ENCODE measurements at places on chromosomes 13 and 19.
A peak's percentile ranks its signal among the peaks of the same experiment; 100 is the strongest.

DNA sequence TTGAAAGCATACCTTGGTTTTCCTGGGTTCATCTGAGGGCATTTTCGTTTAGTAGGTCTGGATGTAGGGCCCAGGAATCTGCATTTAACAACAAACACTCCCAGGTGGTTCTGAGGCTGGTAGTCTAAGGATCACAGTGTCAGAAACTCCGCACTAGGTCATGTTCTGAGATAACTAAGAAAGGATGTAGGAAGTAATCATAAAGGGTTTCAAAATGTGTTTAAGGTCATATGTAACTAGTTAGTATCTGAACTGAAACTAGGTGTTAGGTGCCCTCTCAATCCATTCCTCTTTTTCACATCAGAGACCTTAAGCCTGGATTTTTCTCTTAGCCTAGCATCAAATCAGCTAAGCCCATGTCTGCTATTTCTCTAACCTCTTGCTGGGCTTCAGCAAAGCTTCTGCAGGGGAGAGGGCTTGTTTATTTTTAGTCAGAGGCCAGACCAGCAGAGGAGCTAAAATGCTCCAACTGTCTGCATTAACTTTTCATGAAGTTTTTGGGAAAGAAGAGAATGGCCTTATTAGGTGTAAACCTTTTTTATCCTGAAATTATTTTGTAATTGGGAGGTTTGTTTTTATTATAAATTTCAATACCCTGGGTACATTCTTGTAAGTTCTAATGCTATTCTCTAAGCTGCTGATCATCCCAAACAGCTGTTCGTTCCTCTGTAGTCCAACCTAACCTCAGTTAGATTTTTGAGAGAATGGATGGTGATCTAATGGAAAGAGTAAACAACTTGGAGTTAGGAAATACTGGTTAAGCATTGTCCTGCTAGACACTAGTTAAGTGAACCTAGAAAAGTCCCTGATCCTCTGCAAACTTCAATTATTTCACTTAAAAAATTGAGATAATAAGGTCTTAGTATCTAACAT, 262.8 kb upstream of the RFC3 start:
- DNase-seq: no peak

GRCh38 chr19:46903458-46903857, 42.7 kb downstream of the ARHGAP35 start:
- DNase-seq: no peak

GRCh38 chr19:34336781-34337271, 28.2 kb upstream of the GPI start:
- peak; percentile 38 for DNase-seq

DNA sequence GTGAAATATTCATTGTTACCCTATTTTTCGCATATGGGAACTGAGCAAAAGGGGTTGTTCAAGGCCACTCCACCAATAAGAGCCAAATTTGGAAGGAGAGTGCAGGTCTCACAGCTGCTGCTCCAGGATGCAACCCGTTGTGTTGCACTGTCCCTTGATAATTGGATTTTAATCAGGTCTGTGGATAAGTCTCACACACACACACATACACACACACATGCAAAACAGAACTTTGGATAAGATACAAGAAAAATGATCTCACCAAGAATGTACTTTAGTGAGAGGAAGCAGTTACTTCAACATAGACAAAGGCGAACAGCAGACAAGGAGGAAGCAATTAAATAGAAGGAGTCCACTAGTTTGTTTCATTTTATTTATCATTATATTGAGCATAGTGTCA, 127.3 kb upstream of the EDNRB start:
- no peak for DNase-seq

- no peak for DNase-seq
Measured at GRCh38 chr13:67520886-67521285, 290.8 kb upstream of the PCDH9 start.

DNA sequence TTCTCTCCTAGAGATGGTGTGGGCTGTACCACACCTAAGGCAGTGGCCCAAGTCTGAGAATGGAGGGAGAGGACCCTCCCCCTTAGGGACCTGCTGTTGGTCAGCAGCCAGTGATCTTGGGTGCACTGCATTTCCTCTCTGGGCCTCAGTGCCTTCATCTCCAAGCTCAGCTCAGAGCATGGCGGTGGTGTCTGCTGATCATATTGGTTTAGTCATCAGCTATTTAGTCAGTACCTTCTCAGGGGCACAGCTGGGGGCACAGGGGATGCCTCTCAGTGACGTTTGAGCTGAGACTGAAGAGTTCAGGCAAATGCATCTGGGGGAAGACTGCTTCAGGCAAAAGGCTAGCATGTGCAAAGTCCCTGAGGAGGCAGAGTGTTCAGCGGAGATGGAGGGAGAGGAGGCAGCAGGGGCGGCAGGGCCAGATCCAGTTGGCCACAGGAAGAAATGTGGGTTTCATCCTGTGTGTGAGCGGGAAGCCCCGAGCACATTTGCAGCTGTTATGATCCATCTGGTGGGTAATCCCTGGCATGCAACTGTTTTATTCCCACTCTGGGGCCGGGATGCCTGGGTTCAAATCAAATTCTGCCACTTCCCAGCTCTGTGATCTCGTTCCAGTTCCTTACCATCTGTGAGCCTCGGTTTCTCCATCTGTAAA, 15.7 kb upstream of the PGLS start:
- no peak for DNase-seq

DNA sequence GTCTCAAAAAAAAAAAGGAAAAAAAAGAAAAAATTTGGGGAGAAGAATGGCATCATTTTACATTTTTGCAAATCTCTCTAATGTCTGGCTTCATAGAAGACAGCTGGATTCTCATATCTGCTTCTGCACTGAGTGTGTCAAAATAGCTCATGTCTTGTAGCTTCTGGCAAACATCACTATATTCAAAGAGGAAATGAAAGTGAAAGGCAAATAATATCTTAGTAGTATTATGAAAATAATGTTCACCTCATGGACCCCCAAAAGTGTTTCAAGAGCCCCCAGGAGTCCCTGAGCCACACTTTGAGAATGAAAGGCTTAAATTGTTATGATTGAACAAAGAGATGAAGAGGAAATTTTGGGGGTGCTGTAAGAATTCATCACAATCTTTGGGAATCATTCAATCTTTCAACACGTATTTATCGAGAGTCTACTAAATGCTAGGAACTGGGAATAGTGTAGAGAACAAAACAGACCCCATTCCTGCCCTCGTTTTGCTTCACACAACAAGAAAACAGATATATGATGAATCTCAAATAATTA, 1.2 kb upstream of the SLC6A16 start:
- no peak for DNase-seq

- DNase-seq: no peak
Measured at GRCh38 chr19:42928896-42929295, 8.1 kb downstream of the PSG7 start.

DNA sequence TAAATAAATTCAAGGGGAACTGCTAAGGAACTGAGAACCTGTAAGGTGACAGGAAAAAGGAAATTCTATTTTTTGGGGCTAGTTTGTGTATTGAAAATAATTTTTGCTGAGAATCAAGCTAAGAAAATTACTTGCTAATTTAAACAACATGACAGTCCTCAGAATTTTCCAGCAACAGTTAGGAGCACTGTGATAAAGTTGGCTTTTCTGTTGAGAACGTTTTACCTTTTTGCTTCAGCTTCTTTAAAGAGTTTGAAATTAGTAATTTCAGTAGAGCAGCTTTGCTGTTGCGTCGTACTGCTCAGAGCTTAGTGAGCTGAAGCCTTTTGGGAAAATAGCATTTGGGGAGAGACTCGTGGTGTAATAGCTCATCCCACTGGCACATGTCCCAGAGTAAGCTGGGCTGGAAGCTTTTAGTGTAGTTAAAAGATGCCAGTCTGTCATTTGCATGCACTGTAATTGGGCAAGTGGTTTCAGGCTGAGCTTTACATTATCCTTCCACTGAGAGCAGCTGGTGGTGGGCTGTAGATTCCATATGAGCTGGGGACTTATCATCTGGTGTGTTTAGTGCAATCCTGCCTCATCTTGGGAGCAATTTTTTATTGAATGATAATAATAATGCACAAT, 69.8 kb downstream of the LRCH1 start:
- DNase-seq: no peak

GRCh38 chr19:43465468-43466120, at the start of gene LYPD3:
Gene LYPD3, minus strand, starts transcription at chr19:43465608. Its CDS starts 37 bp downstream, at chr19:43465571.
- DNase-seq: no peak

- DNase-seq: no peak
Measured at GRCh38 chr13:89903115-89903514, 1444.4 kb upstream of the MIR17HG start.

- no peak for DNase-seq
Measured at GRCh38 chr13:21243045-21243897, 66.8 kb downstream of the MRPL57 start.

DNA sequence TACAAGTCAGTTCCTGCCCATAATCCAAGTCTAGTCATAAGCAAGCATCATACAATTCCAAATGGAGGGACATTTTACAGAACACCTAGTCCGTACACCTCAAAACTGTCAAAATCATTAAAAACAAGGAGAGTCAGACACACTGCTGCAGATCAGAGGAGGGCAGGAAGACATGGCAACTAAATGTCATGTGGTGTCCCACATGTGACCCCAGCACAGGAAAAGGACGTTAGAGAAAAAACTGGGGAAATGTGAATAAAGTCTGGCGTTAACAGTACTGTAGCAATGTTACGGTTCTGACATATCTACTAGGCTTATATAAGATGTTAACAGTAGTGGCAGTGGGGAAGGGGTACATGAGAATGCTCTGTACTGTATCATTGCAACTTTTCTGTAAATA, 2.3 kb downstream of the ZSCAN5A start:
- no peak for DNase-seq

DNA sequence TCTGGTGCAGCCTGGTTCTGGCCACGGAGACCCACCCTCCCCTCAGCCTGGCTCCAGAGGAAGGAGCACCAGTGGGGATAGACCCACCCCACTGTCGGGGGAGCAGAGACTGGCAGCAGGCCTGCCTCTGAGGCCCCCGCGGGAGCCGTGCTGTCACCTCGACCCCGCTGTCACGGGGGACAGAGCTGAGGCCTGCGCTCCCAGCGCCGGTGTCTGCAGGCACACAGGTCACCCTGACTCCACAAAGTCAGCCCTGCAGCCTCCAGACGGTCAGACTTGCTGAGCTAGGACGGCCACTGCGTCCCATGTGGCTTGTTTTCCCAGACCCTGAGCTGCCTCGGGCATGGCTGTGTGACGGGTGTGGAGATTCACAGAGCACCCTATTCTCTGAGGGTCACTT, 32.3 kb downstream of the GNG7 start:
- no peak for DNase-seq

DNA sequence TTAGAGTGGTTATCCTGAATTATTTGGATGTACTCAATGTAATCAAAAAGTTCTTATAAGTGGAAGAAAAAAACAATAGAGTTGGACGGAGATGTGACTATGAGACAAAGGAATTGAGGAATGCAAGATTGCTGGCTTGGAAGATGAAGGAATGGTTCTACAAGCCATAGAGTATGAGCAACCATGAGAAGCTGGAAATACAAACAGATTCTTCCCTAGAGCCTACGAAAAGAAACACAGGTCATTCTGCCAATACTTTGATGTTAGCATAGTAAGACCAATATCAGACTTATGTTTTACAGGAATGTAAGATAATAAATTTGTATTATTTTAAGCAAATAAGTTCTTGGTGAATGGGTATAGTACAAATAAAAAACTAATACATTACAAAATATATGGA, 249.2 kb downstream of the DIAPH3 start:
- DNase-seq: no peak

GRCh38 chr19:19207637-19208572, 3.9 kb upstream of the NCAN start:
- DNase-seq: no peak

DNA sequence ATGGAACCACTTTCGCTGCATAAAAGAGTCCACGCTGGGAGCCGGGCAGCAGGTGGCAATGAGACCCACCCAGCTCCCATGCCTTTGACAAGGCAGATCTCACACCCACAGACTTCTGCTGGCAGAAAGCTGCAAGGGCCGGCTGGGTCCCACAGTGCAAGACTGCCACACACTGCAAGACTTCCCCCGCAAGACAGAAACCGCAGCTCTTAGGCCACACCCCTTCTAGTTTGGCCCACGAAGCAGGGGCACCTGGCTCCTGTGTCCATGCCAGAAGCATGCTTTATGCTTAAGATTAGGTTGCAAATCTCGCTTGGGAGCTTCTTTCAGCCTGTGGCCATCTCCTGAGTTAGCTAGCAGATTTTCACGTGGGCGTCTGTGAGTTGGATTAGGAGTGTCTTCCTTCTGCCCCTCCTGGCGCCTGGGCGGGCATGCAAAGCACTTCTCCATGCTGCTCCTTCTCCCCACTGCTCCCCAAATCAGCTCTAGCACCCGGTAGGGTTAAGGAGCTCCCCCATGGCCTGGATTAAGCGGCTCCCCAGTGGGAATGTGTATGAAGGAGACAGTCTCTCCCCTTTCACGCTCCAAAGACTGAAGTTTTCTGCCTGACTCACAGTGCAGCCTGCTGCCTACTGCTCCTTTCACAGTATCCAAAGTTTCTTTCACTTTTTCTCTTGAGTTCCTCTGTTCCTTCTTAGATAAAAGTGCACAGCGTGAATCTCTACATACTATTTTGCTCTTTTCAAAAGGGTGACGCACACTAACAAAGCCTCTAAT, 17.7 kb downstream of the GPC6 start:
- DNase-seq: no peak

- no peak for DNase-seq
Measured at GRCh38 chr19:18310118-18310909, 12.6 kb downstream of the LSM4 start.

DNA sequence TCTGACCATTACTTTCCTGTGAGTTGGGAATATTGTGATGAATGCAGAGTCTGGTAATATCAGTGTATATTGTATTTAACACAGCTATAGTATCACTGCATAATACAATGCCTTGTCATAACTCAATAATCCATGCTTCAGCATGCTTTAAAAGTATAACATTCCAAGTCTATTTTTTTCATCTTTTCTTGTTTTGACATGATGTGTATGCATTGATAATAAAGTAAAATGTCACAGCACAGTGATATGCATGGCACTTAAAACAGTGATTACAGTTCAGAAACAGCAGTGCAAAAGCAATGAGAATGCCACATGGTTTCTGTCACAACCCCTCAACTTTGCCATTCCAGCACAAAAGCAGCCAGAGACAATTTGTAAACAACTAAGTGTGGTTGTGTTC, 17.8 kb downstream of the KATNAL1 start:
- no peak for DNase-seq

DNA sequence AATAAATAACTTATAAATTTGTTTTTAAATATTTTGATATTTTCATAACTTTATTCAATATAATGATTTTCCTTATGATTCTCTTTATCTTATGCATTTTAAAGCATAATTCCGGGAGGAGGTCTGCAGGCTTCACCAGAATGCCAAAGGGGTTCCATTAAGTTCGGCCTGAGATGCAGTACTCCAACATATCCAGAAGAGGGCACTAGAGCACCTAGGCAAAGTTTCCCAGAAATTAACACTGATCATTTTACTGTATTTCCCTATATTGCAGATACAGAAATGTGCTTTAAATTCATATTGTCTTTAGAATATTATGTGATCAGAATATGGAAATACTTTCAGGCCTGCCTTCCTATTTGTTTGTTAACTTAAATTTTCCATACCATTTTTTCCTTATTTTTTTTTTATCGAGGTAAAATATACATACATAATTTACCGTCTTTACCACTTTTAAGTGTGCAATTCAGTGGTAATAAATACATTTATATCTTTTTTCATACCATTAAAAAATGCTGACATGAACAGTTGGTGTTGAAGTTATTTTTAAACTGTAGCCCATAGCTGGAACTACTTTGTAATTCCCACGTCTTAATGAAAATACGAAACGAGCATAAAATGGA, 58.9 kb upstream of the TM9SF2 start:
- peak; percentile 77 for DNase-seq
